Stimulated activated CD8-positive, alpha-beta memory T cell treated with anti-CD3 and anti-CD28 coated beads, Interleukin-4, amount 100 ng/mL, for 1 hour (primary cell): ENCODE measurements at places on chromosomes 5 and 9.

DNA sequence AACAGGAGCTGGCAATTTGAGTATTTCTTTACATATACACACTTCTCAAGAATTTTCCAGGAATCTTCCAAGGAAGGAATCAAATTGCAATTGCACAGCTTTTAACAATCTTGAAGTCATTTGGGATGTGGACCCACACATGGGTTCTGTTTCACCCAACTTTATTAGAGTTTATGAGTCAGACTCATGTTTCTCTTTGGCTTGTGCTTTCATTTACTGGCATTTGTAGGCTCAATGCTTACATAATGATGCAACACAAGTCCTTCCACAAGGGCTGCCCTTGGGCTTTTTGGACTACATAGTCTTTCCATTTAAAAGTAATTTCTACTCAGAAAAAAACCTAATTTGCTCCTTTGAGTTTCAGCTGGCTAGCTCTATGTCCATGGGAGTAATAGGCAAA is 4.6 kb upstream of the CDC37L1 start:
- DNase-seq, result no peak

DNA sequence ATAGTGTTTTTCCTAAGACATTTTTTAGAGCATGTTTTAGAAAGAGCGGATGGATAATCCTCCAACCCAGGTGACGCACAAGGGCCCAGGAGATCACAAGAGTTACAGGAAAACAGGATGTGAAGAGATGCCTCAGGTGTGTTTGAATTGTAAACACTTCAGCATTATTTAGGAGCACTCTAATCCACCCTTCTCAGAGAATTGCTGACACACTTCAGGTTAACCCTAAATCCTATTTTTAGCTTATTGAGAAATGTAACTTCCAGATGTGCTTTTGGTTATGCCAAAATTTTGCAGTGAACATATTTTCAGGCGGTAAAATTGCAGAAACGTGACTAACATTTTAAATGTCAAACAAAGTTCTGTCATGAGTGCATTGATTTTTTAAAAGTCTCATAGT is 755.4 kb upstream of the CTNND2 start:
- no peak for DNase-seq

DNA sequence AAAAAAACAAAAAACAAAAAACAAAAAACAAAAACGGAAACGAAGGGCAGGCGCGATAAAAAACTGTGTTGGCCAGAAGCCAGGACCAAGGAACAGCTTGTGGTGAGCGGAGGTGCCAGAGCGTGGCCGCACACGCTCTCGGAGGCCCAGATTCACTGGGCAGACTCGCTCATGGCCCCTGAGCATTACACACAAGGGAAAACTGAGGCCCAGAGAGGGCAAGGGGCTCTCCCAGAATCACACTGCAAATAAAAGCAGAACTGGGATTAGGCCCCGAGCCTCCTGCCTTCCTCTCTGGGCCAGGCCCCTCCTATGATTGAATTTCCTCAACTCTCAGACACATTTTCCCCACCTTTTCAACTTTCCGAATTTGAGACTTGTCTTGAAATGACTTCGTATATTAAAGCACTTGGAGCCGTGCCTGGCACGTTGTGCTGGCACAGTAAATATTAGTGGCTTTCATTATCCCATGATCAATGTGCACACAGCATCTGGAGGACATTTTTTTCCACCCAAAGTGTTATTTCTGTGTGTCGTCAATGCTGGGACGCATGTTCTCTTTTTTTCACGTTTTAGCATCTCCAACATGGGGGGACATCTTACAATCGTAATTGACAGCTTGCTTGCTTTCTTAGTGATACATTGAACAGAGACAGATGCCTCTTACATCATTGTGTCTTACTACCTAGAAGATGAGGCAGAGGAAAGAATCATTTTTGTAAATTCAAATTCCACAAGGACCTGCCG is 7.4 kb downstream of the FIBCD1 start:
- no peak for DNase-seq

DNA sequence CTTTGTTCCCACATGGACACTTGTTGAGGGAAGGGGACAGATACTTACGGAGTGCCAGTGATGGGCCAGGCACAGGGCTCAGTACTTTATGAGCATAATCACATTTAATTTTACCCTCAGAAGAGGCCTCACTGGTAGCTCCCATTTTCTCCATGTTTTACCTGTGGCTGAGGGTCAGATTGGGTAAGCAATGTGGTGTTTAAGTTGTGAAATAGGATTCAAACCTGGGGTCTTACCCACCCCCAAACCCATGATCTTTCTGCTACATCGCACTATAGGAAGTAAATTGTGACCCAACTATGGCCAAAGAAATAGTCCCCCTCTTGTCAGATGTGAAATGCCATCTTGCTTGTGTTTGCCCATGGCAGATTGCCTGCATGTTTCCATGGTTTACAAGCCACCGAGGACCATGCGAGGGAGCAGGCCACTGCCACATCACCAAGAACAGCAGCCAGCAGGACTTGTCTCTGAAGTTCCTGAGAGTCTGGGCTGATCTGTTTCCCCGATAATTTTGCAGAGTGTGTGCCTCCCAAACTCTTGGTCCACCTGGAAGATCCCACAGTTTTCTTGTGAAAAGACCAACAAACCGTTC is 95.4 kb downstream of the MACROH2A1 start:
- DNase-seq, result no peak

- DNase-seq, result no peak
Measured at GRCh38 chr5:104297076-104297475, 734.5 kb upstream of the NUDT12 start.

DNA sequence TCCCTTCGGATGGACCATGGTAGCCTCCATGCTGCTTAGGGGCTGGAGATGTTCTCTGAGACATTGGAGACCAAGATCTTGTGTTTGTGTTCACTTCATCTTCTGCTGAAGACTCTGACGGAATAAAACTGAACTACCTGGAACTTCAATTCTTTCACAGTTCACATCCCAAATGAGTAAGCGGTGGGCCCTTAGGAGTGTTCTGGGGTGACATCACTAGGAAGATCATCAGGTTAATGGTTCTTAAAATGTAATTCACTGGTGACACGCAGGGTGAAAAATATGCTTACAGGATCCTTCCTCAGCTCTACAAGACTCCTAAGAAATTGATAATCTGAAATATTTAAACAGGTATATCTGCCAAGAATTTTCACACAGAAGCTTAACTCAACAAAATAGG is 561.5 kb downstream of the SEMA5A start:
- DNase-seq, result no peak

DNA sequence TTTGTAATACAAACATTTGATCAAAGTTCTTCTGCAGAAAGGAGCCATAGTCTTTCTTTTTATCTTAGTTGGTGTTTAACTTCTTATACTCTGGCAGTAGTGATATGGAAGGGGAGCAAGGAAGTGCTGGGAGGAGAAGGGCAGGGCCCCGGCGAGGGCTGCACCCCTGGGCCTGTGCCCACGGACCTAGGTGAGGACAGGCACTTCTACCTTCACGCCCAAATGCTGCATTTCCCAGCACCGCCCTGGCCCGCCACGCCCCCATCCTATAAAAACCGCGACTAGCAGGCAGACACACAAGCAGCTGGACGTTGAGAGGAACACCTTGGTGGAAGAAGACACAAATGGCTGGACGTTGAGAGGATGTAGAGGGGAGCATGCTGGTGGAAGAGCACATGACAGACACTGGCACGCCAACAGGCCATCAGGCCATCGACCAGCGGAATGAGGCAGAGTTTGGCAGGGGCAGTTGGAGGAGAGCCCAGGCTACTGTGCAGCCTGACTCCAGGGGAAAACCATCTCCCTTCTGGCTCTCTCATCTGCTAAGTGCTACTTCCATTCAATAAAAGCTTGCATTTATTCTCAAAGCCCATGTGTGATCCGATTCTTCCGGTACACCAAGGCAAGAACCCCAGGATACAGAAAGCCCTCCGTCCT is 81.5 kb upstream of the C9orf72 start:
- no peak for DNase-seq

- peak; percentile 66 for DNase-seq
Measured at GRCh38 chr5:177113566-177114424, 19.8 kb upstream of the NSD1 start.

DNA sequence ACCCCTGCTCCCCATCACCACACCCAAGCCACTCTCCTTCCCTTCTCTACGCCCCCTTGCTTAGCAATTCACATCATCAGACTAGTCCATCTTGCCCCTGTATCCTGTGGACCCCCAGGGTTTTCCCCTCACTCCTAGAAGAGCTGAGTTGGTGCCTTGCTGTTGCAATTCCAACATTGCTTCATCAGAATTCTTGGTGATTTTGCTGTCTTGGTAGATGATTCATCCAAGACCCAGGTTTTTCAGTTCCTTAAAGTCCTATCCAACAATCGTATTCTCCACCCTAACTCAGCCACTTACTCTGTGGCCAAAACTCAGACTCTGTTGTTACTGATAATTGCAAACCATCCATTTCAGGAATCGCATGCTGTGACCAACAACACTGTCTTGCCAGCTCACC is 21.4 kb upstream of the CCNJL start:
- no peak for DNase-seq

DNA sequence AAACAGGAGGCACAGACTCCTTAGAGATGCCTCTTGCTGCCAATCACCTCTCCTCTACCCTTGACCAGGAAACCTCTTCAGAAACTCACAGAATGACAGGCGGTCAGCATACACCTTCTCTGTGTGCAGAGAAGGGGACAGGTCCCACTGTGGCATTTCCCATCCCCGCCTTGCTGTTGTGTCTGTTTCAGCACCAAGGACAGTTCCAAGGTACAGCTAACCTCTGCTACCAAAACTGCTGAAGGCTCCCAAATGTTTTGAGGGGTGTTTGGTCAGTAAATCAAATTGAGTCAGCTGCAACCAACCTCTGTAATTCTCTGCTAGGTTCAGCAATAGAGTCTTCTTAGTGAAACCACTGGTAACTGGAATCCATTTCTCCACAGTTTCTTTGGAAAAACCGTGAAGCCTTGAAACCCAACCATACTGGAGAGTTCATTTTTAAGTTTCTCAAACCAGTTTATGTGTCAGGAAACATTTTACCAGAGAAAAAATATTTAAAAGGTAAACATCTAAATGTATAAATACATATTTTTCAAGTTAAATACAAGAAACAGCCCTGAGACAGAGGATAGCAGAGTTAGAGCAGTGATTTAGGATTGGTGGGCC is 122.0 kb downstream of the DRD1 start:
- DNase-seq, result no peak

DNA sequence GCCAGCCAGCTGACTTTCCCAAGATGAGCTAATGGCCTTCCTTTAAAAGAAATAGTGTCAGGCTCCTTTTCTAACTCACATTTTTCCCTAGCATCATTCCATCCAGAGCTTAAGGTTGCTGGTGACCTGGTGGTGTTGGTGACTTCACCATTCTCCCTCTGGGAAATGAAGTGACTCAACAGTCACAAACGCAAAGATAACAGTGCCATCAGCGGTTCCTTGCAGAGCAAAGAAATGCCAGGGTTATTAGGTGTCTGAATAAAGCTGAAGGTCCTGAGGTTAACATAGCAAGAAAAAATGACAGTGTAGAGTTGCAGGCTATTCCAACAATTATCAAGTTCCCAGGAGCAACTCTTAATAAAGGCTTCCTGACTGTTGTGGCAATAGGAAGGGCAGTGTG is 111.8 kb upstream of the SLC44A1 start:
- no peak for DNase-seq

- DNase-seq, result no peak
Measured at GRCh38 chr9:20358207-20358606, 264.1 kb downstream of the MLLT3 start.

DNA sequence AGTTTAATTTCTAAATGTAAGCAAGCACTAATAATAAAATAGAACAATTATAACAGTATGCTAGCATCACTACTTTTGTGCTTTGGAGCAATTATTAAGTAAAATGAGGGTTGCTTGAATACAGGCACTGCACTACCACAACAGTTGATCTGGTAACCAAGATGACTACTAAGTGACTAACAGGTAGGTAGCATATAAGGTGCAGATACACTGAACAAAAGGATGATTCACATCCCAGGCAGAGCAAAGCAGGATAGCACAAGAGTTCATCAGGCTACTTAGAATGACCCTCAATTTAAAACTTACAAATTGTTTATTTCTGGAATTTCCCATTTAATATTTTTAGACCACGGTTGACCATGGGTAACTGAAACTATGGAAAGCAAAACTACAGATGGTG is 48.0 kb upstream of the RGS7BP start:
- no peak for DNase-seq

GRCh38 chr5:109016300-109016699 is 268.6 kb downstream of the FER start:
- no peak for DNase-seq

GRCh38 chr5:158594595-158595242 is 505.0 kb downstream of the EBF1 start:
- DNase-seq, result no peak

- DNase-seq, result no peak
Measured at GRCh38 chr5:179905161-179905560, 2.5 kb downstream of the TBC1D9B start.

GRCh38 chr9:73114958-73115357 is 36.7 kb upstream of the ANXA1 start:
- DNase-seq, result no peak

DNA sequence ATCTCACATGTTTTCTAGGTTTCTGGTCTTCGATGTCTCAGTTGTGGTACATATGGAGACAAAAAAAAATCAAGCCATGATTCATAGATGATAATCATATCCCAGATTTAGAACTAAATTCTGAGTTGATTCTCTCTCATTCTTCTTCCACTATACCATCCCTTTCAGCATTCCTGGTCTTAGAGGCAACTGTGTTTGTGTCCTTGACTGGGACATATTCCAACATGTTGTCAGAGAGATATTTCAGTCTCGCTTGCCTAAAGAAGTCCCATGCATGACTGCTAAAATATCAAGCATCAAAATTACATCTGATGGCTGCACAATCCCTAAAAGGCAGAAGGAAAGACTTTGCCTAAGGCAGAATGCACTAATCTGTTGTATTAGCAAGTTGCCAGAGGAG is 236.6 kb downstream of the PSAT1 start:
- DNase-seq, result no peak

GRCh38 chr5:114390431-114390830 is 28.6 kb downstream of the KCNN2 start:
- DNase-seq, result no peak

DNA sequence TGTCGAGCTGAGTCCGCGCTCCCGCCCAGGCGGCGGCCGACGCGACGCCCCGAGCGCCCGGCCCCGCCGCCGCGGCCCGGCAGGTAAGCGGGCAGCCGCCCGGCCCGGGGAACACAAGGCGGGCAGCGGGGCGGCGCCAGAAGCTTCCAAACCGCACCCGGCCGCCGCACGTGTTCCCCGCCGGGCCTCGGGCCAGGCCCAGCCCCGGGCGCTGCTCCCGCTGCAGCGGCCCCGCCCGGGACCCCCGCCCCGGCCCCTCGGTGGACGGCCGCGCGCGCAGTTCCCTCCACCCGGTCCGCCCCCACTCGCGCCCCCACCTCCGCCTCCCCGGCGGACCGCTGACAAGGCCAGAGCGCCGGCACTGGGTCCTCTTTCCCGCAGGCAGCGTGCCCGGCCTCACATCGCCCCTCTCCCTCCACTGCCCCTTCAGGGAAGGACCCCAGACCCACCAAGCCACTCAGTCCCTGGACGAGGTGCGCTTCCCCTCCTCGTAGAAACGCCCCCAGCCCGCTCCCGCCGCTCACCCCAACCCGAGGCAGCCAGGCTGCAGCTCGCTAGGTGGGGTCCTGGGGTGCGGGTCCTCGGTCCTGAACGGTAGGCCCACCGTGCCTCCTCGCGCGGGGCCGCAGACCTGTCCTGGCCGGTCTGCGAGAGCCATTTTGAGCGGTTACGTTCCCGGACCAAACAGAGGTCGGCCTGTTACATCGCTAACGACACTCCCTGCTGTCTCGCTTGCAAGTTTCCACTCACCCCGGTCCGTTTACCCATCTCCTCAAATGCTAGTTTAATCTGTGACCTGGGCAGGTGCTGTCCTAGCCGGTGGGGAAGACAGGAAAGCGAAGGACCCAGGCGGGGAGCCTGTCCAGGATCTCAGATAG is 475 bp downstream of the WDR5 start:
- no peak for DNase-seq
